ENCODE measurements at places on chromosomes 2 and 18.

- no peak overlapping the region for H3K4me3 ChIP-seq
- no peaks in the 10 kb centered on the region for H3K36me3 ChIP-seq
- no peak for DNase-seq
- H3K4me1 ChIP-seq, result no peaks in the 10 kb centered on the region
Observed at GRCh38 chr2:169775765-169776164, 22.9 kb upstream of the SSB start.

DNA sequence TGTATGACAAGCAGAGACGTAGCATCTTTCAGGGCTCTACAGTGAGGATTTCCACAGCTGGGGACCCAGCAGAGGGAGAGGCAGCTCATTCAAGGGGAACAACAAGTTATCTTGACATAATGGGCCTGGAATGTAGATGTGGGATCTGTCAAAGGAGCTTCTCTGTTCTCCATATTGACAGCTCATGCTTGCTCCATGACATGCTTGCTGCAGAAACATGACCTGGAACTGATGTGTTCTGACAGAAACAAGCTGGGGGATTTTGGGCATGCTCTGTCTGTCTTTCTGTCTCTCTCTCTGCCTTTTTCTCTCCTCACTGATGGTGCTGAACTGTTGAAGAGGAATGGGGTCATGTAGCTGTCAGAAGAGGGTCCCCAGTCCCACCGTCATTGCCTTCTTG, 79.6 kb downstream of the MMADHC start:
- no peak overlapping the region for H3K4me3 ChIP-seq
- no peaks in the 10 kb centered on the region for H3K36me3 ChIP-seq
- H3K27me3 ChIP-seq, result no peaks in the 10 kb centered on the region
- no peaks in the 10 kb centered on the region for H3K4me1 ChIP-seq

DNA sequence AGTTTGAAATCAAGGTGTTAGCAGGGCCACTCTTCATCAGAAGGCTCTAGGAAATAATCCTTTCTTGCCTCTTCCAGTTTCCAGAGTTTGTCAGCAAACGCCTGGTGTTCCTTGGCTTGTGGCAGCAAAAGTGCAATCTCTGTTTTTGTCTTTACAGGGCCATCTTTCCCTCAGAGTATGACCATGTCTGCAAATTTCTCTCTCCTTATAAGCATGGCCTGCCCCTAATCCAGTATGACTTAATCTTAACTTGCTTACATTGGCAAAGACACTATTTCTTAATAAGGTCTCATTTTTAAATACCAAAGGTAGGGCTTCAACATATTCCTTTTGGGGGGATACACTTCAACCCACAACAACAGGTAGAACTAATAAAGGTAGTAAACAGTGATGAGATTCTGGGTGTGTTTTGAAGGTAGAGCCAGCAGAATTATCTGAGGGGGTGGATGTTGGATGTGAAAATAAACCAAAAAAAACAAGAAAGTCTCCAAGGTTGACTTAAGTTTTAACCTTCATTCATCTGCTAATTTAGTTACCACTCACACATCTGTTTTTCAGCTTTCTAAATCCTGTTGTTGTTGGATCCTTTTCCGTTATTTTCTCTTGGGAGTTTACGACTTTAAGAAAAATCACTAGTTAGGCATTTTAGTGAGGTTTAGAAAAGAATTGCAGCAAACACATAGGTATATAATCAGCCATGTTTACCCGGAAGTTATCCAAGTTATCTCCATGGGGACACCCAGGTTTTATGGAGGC, 234.4 kb upstream of the FIGN start:
- no peak overlapping the region for H3K4me3 ChIP-seq
- H3K27ac ChIP-seq, result no peak overlapping the region
- no peak for DNase-seq
- no peaks in the 10 kb centered on the region for H3K4me1 ChIP-seq
- H3K27me3 ChIP-seq, result no peaks in the 10 kb centered on the region

GRCh38 chr2:189171956-189172609, 7.5 kb downstream of the COL5A2 start:
- no peaks in the 10 kb centered on the region for H3K27me3 ChIP-seq
- H3K36me3 ChIP-seq, result no peaks in the 10 kb centered on the region
- H3K27ac ChIP-seq, result no peak overlapping the region
- H3K4me3 ChIP-seq, result no peak overlapping the region

- no peak overlapping the region for H3K27ac ChIP-seq
- H3K4me3 ChIP-seq, result no peak overlapping the region
- H3K4me1 ChIP-seq, result no peaks in the 10 kb centered on the region
- no peak for DNase-seq
- no peaks in the 10 kb centered on the region for H3K27me3 ChIP-seq
Observed at GRCh38 chr2:231900486-231900942, 25.7 kb downstream of the NPPC start.

DNA sequence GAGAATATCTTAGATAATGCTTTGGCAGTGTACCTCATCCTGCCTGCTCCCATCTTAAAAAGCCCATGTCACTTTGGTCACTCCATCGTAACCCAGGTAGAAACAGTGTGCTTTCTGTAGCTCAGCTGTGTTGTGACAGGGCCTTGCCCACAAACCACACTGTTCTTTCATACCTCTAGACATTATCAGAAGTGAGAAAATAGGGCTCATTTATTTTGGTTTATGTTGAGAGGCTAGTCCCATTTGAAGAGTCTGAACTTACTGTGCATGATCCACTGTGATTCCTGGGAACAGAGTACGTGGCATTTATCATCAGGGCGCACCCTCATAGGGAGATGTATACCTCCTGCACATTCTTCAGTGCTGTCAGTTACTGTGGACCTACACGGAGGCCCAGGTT, 69.7 kb downstream of the FEZ2 start:
- no peak overlapping the region for H3K4me3 ChIP-seq
- H3K36me3 ChIP-seq, result peaks cover 90% of the 10 kb centered on the region
- no peaks in the 10 kb centered on the region for H3K4me1 ChIP-seq
- DNase-seq, result no peak

- peaks cover 5% of the 10 kb centered on the region for H3K4me1 ChIP-seq
- DNase-seq, result peak; percentile 32
- H3K27me3 ChIP-seq, result no peaks in the 10 kb centered on the region
- H3K4me3 ChIP-seq, result no peak overlapping the region
- peak overlapping the region; percentile 11 for H3K27ac ChIP-seq
Observed at GRCh38 chr2:50658883-50659282, 373.0 kb downstream of the NRXN1 start.

DNA sequence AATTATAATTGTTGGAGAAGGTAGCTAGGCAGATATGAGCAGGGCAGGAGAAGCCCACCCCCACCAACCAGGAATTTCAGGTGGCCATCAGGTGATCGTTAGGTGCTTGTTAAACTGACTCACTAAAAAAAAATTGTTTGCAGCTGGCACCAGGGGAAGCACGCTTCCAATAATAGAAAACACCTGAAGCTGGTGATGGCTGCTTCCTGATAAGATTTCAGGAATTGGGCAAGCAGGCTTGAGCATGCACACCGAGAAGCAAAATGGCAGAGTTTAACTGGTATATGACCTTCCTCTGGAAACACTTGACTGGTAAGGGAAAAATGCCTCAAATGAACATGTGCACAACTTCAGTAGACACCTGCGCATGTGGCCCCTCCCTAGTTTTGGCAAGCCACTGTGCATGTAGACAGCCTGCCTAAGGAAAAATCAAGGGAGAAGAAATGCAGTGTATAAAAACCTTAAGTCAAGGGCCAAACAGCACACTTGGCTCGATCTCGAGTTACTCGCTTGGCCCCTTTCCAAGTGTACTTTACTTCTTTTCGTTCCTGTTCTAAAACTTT, 292.8 kb downstream of the CCDC85A start:
- H3K4me1 ChIP-seq, result no peaks in the 10 kb centered on the region
- H3K27ac ChIP-seq, result no peak overlapping the region
- no peaks in the 10 kb centered on the region for H3K36me3 ChIP-seq
- H3K27me3 ChIP-seq, result no peaks in the 10 kb centered on the region
- DNase-seq, result no peak

DNA sequence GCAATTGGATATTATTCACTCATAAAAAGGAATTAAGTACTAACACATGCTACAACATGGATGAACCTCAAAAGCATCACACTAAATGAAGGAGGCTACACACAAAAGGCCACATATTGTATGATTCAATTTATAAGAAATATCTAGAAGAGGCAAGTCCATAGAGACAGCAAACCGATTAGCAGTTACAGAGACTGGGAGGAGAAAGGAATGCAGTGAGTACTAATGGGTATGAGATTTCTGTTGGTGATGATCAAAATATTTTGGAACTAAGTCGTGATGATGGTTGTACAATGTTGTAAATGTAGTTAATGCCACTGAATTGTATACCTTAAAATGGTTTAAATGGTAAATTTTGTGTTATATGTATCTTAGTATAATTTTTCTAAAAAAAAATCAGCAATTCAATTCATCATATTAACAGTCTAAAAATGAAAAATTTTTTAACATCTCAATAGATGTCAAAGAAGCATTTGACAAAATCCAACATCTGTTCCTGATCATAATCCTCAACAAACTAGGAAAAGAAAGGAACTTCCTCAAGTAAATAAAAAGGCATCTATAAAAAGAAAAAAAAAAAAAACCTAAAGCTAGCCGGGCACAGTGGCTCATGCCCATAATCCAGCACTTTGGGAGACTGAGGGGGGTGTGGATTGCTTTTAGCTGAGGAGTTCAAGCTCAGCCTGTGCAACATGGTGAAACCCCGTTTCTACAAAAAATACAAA, 98.1 kb downstream of the TGIF1 start:
- H3K4me1 ChIP-seq, result no peaks in the 10 kb centered on the region
- no peak overlapping the region for H3K4me3 ChIP-seq
- H3K27ac ChIP-seq, result no peak overlapping the region
- no peak for DNase-seq
- H3K27me3 ChIP-seq, result no peaks in the 10 kb centered on the region

DNA sequence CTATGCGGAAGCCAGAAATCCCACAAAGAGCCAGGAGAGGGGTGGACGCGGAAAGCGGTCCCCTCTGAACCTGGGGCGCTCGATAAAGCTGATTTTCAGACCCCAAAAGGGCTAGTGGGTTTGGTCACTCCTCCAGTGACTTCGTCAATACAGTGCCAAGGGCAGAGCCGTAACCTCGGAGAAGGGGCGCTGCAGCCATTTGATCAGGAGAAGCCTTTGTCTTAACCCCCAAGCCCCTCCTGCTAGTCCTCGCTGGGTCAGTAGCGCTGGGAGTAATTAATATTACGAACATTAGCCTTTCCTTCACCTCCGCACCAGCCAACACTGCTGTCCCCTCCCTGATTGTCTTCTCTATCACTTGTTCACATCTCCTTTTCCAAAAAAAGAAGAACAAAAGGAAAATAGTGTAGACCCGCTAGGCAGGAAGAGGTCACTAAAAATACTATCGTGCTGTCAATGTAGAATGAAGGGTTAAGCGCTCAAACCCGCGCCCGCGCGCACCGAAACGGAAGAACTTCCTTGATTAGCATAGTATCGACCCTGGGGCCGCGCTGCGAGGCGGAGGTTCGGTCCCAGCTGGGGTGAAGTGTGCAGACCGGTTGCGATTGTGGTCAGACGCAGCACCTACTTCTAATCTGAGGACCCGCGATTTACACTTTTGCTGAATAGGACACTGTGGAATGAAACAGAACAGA, 63.2 kb upstream of the MAPRE2 start:
- peaks cover 16% of the 10 kb centered on the region for H3K4me1 ChIP-seq
- no peaks in the 10 kb centered on the region for H3K36me3 ChIP-seq

DNA sequence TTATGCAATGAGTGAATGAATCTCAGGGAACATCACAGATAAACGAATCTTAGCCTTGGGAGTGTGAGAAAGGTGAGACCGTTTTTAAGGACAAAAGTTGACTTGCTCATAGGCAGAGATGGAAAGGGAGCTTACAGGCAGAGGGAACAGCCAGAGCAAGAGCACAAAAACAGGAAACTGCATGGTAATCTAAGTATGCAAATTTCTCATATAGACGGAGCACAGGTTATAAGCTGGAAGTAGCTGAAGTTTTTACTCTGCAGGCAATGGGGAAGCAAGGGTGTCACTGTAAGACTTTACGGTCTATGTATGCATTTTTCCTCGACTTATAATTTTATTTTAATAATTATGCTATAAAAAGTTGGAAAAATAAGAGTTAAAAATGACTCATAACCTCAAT, 44.8 kb upstream of the STRN start:
- H3K4me1 ChIP-seq, result no peaks in the 10 kb centered on the region
- no peak overlapping the region for H3K27ac ChIP-seq
- no peak for DNase-seq
- H3K36me3 ChIP-seq, result peaks cover 57% of the 10 kb centered on the region
- no peaks in the 10 kb centered on the region for H3K27me3 ChIP-seq
- no peak overlapping the region for H3K4me3 ChIP-seq

DNA sequence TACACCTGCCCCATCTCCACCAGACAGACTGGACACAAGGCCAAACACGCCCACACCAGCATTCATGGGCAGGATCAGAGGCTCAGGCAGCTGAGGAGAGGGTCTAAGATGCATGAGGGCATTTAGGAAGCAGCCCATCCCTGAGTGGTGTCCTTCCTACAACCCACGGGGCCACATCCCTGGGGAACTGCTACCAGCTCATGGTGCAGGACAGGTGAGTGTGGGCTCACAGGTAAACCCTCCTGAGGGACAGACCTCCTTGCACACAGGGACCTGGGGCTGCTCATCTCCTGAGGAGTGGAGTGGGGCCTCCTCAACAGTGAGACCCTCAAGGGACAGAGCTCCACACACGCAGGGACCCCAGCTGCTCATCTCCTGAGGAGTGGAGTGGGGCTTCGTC, 14.6 kb downstream of the PARD6G start:
- H3K36me3 ChIP-seq, result no peaks in the 10 kb centered on the region
- no peak overlapping the region for H3K27ac ChIP-seq
- H3K4me1 ChIP-seq, result peaks cover 15% of the 10 kb centered on the region
- no peak for DNase-seq
- no peak overlapping the region for H3K4me3 ChIP-seq
- H3K27me3 ChIP-seq, result no peaks in the 10 kb centered on the region

GRCh38 chr2:127058954-127059252, 48.1 kb downstream of the BIN1 start:
- no peak overlapping the region for H3K4me3 ChIP-seq
- DNase-seq, result no peak
- H3K36me3 ChIP-seq, result peaks cover 12% of the 10 kb centered on the region
- H3K27me3 ChIP-seq, result no peaks in the 10 kb centered on the region
- no peaks in the 10 kb centered on the region for H3K4me1 ChIP-seq

DNA sequence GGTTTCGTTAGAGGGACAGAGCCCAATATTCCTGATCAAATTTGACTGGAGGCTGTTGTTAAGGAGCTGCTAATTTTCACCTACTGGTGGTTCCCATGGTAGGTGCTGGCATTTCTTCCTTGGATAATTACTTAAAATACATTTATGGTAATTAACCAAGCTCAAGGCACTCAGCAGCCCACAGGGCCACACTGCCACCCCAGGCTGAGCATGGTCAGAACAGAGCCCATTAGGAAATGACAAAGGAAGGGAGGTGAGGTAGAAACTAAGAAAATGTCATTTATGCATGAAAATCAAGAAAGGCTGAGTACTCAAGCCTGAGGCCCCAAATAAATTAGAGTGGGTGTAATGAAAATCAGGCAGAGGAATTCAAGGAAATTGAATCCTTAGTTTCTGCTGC, 510.2 kb upstream of the GYPC start:
- no peaks in the 10 kb centered on the region for H3K36me3 ChIP-seq
- DNase-seq, result no peak
- no peak overlapping the region for H3K27ac ChIP-seq
- no peak overlapping the region for H3K4me3 ChIP-seq
- H3K27me3 ChIP-seq, result no peaks in the 10 kb centered on the region
